ENCODE measurements at places on chromosomes 1 and 21. TPM values are rescaled to one million over a fixed set of nuclear protein-coding genes. Genes with fewer than 3 reads are reported as not detected.

GRCh38 chr1:224545571-224545970, 70.5 kb upstream of the CNIH3 start:
- DNase-seq = no peak

DNA sequence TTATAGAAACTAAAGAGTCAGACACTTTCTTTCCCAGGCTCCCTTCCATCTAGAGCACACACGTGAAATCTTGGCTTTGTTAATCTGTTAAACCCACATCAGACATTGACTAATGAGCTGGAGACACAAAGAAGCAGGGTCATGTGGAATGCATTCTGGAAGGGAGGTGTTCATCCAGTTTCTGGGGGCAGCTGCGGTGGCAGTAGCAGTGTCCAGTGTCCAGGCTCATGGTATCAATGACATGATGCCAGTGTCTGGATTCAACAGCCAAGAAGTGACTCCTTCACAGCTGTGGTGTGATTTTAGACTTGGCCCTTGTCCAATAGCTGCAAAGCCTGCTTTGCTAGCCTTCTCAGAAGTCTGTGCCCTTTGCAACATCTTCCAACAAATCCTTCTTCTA, 95.2 kb downstream of the NTPCR start:
- DNase-seq = no peak

C1orf94 gene
- under 0.01 TPM for total RNA-seq

DNA sequence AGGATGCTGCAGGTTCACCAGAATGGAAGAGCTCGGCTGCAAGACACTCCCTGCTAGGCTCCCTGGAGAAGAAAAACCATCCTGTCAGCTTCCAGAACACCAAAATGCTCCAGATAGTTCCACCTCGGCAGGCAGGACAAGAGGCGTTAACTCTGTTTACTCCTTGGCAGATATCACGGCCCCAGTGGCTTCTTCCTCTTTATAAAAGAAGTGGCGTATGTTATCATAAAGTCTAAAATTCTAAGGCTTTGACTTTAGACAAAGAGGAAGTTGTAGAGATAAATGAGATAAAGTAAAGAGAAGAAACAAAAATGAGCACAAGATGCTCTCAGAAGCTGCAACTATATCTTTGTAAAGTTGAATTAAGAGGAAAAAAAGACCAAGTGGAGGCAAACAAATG, 24.3 kb upstream of the MTF1 start:
- DNase-seq = no peak

PLD5 gene
- 2.0 TPM for total RNA-seq

PLPPR5 gene
- total RNA-seq = 70.9 TPM

DNA sequence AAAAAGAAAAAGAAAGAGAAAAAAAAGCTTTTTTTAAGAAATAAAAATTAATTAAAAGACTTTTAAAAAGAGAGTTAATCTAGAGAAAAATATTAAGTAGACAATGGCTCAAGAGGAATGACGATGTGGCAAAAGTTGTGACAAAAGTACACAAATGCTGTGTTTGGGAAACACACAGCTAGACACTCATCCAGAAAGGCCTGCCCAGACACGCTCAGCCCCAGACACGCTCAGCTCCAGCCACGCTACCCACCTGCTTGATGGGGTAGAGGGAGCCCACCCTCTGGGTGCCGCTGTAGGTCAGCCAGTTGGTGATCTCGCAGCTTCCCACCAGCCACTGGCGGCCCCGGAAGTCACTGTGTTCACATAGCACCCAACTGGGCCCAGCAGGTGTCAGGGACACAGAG, 10.2 kb downstream of the CD52 start:
- no peak for DNase-seq

SH3BP5L gene
- 31.4 TPM for total RNA-seq

Measured in frontal cortex (tissue), 4 donors.